Activated T-cell treated with anti-CD3 and anti-CD28 coated beads, Interleukin-2, amount 50 U/mL, for 48 hours (primary cell): ENCODE measurements at places on chromosomes 7 and 10.

GRCh38 chr10:94016727-94017714 lies 23.3 kb downstream of the PLCE1 start:
- no peak for DNase-seq

DNA sequence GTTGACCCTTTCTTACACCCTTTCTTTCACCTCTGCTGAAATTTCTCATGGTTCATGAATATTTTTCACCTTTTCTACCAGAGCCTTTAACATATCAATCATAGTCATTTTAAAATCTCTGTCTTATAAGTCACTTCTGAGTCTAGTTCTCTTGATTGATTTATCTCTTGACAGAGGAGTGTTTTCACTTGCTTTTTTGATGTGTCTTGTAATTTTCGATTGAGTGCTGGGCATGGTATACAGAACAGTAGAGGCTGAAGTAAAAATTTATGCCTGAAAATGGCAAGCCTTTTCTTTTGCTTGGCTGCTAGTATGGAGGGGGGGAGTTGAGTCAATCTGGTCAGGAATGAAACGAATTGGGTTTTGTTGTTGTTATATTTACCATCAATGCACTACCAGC lies 41.2 kb upstream of the NPTX2 start:
- DNase-seq, result no peak

DNA sequence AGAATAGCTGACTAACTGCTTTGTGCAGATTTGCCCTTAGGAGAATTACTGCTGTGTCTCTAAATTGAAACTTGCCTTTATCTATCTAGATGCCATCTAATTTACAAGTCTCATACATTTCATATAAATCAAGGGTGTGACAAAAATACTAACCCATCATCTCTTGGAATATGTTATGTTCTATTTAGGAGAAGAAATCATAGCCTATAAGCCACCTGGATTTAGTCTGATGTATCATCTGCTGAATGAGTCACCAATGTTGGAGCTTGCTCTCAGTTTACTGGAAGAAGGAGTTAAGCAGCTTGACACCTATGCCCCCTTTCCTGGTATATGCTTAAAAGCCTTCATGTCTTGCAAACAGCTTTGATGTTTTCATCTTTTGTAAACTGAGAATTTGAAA lies 43.5 kb downstream of the NUP205 start:
- no peak for DNase-seq

DNA sequence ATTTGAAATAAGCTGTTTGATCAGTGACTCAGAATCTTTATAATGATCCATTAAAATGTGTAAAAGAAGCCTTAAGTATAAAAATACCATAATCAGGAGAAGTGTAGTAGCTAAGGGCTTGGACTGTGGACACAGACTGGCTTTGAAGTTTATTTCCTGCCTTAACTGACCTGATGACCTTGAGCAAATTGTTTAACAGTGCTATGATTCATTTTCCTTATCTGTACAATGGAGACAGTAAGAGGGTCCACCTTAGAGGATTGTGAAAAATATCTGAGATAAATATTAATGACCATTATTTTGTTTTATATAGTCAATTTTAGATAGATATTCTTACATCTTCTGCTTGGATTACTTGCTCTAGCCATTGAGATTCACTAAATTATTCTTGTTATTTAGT lies 13.3 kb upstream of the RPA3 start:
- no peak for DNase-seq

GRCh38 chr7:31203551-31203950 lies 137.0 kb downstream of the NEUROD6 start:
- no peak for DNase-seq

GRCh38 chr7:82313269-82313668 lies 130.3 kb downstream of the CACNA2D1 start:
- no peak for DNase-seq

- no peak for DNase-seq
These were observed 260.7 kb downstream of the BMPER start for GRCh38 chr7:34165927-34166550.

DNA sequence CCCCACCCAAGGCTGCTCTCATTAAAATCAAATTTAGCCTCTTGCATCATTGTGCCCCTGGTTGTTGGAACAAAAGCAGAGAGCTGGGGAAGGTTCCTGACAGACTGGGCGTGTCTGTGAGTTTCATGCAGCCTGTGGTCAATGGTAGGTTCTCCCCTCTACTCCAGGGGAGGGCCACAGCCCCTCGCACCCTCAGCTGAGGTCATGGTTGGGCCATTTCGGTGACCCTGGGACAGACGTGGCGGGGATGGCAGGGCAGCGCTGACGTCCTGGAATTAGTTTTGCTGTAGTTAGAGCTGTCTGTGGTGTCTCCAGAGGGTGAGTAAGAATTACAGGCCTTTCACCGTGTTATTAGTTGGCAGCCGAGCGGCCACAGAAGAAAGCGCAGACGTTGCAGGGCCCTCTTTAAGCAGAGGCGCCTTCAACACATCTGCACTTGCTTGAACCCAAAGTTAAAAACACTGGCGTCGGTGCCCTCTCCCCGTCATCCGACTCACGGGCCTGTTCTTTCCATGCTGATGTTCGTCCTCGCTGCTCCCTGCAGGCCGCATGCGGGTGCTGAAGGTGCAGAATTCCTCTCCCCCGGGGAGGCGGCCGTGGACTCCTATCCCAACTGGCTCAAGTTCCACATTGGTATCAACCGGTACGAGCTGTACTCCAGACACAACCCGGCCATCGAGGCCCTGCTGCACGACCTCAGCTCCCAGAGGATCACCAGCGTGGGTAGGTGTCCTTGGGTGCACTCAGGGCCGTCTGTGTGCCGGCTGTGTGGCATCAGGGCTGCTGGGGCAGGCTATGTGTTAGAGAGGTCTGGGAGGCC lies 2.8 kb downstream of the FAM20C start:
- no peak for DNase-seq

DNA sequence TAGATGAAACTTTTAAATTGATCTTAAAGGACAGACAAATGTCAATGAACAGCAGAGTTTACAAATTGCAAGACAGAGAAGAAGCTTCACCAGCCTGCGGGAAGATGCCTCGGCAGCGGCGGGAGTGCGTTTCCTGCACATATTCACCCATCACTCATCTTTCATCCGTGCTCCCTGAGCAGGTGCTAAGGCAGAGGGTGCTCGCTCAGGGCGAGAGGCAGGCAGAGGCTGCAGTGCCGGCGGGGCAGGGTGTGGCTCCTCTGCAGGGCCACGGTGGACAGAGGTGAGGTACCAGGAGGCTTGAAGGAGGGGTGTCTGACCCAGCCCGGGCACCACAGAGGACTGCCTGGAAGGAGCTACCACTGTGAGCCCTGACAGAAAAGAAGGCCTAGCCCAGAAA lies 155.2 kb upstream of the PPP2R2D start:
- no peak for DNase-seq

GRCh38 chr10:102676534-102677315 lies 32.4 kb downstream of the TRIM8 start:
- DNase-seq, result no peak

DNA sequence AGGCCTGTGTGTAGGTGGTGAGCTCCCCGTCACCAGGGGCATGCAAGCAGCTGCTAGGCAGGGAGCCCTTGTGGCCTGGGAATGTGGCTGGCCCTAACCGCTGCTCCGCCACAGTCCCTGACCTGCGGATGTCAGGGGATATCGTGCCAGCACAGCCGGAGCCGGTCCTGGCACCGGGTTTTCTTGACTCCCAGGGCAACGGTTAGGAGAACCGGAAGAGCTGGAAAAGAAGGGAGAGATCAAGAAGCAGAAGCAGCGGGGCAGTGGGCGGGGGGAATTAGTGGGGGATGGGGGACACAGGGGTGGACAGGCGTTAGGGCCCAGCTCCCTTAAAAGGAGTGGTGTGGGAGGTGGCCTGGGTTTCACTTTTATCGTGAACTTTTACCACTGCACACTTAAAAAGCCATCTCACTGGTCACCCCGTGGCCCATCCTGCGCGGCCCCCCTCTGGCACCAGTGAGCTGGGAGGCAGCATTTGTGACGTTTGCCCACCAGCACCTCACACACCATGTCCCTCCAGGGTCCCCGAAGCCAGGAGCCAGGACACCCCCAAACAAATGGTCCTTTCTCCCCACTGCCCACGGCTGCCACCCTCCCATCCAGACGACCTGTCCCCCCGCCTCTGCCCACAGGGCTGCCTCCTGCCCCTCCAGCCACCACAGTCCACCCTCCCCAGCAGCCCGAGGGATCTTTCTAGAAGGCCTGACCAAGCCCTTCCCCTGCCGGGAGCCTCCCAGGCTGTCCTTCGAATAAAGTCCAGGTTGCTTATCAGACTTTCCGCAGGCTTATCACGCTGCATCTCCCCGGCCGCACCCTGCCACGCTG lies 1.8 kb upstream of the MICALL2 start:
- DNase-seq, result no peak

DNA sequence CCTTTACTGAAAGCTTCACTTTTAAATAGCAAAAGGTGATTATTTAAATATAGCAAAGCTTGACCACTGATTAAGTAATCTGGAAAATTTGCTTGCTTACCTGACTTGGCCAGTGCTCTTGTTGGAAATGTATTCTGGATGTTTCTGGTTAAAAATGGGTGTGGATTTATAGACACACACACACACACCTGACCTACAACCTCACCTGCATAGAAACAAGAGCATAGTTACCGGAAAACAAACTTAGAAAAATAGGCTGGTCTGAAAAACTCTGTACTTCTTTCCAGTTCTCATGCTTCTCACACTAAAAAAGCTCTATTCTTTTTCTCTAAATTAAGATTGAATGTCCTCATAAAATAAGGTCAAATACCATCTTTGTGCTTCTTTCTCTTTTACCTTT lies at the start of gene AGR3:
TSS of gene AGR3 (minus strand) at position 140 of the 400 bp plus-strand sequence. CDS start 3,365 bp downstream, outside the sequence.
- DNase-seq, result no peak

DNA sequence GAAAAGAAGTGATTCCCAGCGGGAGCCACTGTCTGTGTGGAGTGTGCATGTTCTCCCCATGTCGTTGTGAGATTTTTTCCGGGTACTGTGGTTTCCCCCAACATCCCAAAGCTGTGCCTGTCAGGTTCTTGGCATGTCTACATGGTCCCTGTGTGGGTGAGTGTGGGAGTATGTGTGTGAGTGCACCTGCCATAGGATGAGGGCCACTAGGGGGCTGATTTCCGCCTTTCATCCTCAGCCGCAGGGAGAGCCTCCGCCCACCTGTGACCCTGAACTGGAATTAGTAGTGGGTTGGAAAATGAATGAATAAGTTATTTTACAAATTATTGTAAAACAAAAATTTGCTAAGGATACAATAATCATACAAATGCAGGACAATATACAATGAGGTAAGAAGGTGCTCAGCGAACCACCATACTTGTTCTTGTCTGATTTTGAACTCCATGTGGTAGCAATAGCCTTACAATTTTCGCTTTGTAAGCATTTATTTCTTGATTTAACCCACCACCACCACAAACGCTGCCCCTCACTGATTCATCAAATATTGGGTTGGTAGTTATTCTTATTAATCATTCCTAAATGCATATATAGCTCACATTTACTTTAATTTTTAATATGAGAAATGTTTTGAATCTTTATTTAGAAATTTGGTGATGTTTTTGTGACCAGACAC lies 641.2 kb upstream of the VSTM2A start:
- no peak for DNase-seq

DNA sequence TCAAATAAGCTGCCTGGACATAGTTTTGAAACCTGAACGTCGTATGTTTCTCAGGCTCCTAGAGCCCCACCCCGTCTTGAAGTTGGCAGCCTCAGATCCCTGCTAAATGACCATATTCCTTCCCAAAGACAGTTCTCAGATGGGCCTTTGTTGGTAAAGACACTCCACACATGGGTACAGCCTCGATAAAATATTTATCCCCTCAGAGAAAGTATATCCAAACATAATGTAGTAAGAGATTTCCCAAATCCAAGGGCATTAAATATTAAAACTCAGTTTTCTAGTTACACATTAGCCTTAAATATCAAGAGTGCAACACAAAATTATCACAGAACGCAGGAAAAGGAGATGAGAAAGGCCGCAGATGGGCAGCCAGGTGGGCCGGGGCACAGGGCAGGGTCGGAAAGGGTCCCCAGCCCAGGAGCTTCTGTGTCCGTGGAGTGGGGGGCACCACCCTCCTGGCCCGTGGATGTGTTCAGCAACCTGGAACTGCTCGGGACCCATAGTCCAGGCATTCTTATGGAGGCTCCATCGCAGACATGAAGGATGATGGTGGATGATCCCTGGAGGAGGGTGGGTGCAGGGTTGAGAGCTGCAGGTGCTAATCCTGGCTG lies 1.5 kb upstream of the CFAP46 start:
- DNase-seq, result no peak

- no peak for DNase-seq
These were observed 95.9 kb upstream of the NPTX2 start for GRCh38 chr7:98521089-98521692.

DNA sequence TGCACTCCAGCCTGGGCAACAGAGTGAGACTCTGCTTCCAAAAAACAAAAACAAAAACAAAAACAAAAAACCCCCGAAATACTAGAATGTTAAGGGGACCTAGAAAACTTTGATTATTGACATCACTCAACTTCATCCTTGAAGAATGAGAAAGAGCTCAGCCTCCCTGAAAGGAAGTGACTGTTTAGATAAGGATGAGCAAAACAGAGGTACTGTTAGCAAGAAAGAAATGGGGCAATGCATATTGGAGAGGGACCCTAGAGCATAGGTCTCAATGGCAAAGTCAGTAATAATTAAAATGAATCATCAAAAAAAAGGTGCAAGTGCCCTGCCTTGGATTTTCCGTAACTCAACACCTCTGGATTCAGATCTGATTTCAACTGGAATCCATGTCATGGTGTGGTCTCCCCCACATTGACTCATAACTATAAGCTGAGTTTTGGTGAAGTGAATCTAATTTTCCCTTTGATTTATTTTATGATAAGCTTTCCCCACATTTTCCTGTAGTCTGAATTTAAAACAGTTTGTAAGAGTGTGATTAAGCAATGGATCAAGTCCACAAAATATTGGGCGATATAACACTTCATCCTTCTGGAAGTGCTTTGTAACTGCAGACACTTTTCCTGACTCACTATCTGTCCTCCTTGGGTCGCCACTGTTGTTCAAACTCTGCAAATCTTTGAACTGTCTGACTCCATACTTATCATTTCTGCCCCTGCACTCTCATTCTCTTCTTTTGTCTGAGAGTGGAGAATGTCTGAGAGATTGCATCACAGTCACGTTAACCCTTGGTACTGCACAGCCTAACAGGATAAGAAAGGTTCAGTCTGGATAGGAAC lies 224.8 kb upstream of the LYZL1 start:
- no peak for DNase-seq

DNA sequence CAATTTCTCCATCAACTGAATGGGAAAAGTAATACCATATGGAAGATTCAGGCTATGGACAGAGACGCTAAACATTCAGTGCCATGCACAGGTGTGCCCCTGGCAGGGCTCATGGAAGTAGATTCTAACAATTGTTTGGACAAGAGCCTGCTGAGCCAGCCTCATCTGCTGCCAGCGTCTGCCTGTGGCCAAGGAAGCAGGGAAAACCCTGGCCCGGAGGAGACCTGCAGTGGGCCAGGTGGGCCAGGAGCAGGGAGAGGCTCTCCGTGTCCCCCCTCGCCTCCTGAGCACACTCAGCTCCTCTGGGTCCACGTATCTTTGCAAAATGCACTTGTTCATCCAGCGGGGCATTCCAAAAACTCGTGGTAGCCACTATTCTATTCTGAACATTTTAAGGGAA lies 130.1 kb downstream of the TCERG1L start:
- no peak for DNase-seq
